ENCODE measurements at places on chromosomes 1 and 21.

GRCh38 chr1:223033658-223034057 lies 109.4 kb downstream of the TLR5 start:
- no peak for DNase-seq

- no peak for DNase-seq
Observed at GRCh38 chr1:24886241-24886640, 43.8 kb downstream of the RUNX3 start.

DNA sequence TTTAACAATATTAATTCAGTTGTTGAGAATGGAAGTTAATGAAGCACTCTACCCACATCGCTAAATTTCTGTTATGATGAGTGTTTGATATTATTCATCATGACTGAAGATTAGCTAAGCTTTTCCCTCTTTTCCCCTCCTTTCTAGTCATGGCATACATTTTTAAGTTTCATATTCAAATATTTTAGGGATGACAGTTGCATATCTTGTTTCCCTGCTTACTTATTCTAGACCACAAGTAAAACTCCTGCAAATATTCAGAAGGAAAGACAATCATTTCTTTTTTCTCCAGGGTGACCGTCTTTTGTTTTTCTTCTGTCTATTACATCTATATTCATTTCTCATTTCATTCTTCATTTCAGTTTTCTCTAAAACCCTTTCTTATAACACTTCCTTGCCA lies 906.0 kb downstream of the ADGRL2 start:
- DNase-seq = no peak

GRCh38 chr1:213070406-213070805 lies 19.4 kb downstream of the RPS6KC1 start:
- no peak for DNase-seq

GRCh38 chr1:100930494-100930893 lies 34.6 kb downstream of the SLC30A7 start:
- no peak for DNase-seq

- no peak for DNase-seq
Observed at GRCh38 chr21:44649521-44650100, 3.4 kb downstream of the KRTAP10-11 start.

DNA sequence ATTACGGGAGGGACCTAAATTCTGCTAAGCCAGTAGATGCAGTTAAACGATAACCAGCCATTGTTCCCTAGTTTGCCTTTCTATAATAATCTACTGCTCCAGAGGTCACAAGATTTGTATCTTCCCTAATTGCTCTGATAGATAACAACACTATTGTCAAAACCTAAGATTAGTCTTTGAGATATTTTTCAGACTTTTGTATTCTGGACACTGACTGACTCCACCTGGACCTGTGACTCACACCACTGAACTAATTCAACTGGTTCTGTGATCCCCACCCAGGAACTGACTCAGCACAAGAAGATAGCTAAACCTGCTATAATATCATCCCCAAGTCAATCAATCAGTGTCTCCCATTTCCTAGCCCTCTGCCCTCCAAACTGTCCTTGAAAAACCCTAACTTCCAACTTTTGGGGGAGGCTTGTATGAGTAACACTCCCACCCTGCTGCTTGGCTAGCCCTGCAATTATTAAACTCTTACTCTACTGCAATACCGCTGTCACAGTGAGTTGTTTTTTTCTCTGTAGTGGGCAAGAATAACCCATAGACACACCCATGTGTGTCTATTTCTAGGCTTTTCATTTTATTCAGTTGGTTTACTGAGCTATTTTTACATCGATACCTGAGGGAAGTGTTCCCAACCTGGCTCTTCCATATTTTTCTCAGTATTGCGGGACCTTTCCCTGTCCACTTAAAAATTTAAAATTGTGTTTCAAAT lies 11.2 kb downstream of the KIFAP3 start:
- no peak for DNase-seq

DNA sequence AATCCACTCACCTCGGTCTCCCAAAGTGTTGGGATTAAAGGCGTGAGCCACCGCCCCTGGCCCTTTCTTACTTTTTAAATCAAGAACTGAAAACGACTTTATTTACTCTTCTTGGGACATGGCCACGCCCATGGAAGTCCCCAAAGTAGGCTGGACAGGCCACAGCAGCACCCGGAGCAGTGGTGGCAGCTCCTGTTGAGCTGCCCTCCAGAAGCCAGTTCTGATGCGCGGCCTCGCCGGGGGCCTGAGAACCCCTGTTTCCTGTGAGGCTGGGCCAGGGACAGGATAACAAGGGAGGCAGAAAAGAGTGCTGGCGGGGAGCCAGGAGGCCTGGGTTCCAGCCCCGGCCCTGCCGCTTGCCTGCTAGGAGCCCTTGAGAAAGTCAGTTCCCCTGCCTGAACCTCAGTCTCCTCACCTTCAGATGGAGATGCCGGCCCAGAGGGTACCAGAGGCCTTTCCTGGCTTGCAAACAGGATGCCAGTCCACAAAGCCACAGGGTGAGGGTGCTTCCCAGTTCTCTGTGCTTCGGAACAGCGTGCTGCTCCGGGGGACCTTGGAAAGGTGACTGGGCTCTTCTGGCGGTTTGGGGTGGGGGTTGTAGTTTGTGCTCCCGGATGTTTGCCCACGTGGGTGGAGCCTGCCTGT lies 59.4 kb downstream of the RUNX3 start:
- no peak for DNase-seq

DNA sequence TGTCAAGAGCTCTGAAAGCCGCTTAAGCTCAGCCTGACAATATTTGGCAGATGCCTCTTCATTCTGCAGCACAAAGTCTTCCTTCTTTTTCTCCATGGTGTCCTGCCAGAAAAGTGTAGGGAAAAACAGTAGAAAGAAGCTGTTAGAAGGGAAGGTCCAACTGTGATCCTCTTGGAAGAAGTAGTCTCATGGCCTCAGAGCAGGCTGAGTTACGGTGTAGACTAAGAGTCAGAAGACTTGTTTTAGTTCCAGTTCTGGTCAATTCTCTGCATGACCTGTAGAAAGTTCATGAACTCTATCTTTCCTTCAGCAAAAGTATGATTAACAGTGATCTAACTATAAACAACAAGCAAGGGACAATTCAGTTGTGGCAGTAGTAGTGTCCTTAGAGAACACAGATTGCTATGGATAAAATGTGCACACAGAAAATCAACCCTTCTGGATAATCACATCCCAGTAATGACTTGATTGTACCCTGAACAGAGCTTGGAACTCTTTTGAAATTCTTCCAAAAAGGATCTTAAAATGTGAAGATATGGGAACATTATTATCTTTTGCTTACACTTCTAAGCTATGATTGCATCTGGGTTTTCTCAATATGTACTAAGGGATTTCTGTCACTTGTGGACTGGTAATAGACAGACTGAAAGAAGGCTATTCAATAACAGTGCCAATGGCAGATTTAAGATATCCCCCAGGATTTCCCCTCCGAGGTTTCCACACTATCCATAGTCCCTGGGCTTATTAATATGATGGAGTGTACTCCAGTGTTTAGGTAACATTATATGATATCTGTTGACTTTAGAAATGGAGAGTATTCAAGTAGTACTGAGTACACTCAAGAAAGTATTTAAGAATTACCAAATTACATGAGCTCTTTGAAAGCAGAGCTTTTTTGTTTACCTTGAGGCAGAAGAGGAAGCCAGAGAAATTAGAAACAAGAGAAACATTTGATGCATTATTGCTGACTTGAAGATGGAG lies 22.1 kb upstream of the GBP2 start:
- no peak for DNase-seq

DNA sequence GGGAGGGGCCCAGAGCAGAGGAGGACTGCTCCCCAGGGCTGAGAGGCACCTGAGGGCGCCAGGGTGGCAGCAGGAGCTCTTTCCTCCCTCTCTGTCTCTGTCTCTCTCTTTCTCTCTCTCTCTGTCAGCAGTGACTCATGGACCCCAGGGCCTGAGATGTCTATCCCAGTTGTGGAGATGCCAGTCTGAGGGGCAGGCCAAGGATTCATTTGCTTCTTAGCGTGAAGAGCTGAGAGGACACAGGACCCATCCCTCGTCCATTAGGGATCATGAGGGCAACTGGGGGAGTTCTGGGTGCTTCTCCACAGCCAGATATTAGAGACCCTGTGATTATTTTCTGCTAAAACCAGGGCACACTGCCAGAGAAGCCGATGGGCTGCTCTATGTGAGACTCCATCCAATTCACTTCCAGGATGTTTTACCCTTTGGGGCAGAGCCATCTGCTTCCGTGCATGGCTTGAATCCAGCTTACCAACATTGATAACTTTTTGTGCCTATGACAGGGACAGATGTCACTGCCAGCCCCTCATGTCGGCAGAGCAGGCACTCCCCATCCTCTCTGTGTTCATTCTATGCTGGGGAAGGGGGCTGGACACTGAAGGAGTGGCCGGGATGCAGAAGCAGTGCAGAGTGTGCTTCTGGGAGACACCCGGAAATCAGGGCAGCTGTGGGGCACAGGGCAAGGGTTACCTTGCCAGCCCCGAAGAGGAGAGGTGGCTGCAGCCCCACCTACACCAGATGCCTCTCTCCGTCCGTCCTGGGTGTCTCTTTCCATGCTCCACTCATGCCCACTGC lies 4.1 kb upstream of the PCBP3 start:
- no peak for DNase-seq
